ENCODE measurements at places on chromosomes 1 and 21.
A peak's percentile ranks its signal among the peaks of the same experiment; 100 is the strongest.

GRCh38 chr1:156664046-156664766 is 13.0 kb downstream of the NES start:
- peak; percentile 51 for DNase-seq

- no peak for DNase-seq
Measured at GRCh38 chr1:235930543-235930942, 63.8 kb upstream of the LYST start.

DNA sequence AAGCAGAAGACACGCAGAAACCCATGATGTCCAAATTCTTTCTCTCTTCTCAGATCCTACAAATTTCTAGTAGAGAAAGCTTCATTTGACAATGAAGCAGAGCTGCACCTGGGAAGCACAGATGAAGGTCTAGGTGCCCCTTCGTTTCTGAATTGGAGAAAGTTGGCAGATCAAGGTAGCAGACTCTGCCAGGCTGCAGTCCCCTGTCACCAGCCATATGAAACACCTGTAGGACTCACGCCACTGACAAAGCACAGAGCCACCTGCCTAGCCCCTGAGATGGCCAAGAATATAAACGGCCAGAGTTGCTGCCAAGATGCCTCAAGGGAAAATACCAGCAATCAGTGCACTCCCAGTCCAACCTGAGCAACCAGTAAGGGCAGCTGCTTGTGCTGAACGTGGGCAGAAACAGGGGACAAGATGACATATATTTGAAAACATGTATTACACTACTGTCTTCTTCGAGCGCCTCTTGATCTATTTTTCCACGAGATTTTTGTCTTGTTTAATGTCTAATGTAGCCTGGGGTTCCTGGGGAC is 20.6 kb upstream of the PLEKHA6 start:
- no peak for DNase-seq

DNA sequence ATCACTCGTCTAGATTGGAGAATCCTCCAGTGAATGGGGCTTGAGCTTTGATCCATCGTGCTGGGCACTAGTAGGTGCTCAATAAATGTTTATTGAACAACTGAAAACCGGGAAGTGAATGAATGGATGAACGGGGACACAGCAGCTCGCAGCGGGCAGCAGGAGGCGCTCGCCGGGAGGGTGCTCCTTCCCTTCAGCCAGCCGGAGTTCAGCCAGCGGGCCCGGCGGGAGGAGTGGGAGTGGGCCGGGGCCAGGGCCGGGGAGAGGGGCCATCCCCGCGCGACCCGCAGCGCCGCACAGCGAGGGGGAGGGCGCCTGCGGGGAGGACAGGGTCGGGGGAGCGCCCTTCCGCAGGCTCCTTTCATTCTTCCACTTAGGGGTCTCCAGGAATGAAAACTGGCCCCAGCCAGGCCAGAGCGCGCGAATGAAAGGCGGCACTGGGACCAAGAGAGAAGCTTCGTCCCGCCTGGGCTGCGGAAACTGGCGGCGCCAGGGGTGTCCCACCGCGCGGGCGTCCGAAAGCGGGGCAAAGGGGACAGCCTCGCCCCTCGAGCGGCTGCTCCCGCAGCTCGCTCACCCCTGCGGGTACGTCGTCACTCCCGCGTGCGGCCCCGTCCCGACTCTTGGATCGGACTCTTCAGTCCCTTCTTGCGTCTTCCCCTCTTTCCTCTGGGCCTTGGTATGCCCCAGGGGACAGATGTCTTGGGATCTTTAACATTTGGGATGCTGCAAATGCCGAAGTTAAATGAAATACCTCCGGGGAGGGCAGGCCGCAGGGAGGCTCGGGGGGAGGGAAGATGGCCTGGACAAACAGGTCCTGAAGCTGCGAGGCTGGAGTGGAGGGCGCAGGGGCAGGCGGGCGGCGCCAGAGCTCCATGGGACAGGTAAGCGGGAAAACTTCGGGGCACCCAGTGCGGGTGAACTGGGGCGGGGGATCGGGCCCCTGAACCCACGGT is 3.6 kb upstream of the INAVA start:
- DNase-seq = peak; percentile 64

DNA sequence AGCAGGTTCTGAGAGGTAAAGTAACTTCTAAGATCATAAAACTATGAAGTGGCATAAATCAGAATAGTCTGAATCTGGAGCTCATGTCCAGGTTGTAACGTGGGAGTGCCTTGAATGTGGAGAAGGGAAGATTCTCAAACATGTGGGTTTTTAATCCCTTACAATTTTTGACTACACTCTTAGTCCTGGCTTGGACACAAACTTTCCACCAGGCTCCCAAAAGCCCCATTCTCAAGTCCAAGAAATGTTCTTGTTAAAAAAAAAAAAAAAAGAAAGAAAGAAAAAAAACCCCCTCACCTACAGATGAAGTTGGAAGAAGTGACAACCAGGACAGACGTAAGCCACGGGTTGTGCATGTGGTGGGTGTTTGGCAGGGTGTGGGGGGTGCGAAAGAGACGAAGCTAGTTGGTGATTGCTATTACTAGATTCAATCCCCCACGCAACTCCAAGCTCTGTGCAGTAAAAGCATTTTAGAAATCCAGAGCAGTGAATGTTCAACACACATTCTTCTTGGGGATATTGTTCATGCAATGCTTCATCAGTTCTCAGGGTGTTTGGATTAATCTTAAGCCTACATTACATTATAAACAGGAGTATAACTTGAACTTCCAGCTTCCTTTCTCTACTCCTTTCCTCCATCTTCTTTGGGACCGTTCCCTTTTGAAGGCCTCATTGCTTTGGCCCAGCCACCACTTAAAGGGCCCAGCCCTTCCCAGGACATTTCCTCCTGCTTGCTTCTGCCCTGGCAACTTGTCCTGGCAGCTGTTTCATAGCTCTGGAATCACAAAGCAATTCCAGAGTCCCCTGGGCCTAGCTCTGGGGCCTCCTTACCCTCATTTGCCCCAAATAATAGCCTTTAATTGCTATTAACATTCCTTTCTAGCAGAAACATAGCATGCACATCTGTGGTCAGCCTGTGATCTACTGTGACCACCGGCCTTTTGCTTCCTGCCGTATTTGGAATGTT is 41.8 kb downstream of the PHC2 start:
- DNase-seq = peak; percentile 78

DNA sequence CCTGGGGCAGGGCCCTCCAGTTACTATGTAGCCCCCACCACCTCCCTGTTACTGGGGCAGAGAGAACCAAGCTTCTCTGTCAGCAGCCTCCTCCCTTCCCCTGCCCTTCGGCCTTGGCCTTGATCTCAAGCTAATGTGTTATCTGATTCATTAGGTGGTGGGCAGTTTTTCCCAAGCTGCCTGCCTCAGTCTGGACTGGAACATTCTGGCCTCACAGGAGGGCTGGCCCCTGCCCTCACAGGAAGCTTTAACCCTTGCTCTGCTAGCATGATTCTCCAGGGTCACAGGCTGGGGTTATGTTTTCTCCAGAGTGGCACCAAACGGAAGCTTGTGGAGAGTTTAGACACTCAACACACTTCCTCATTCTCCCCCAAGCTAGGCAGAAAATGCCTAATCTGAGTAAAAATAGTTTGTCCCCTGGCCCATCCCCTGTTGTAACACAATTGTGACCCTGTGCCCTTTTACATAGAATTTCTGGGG is 37.2 kb upstream of the SLC6A9 start:
- no peak for DNase-seq

- DNase-seq = no peak
Measured at GRCh38 chr1:210483821-210484220, 155.1 kb downstream of the HHAT start.

- DNase-seq = no peak
Measured at GRCh38 chr1:8152731-8153702, 126.9 kb upstream of the ERRFI1 start.

- no peak for DNase-seq
Measured at GRCh38 chr1:227603327-227603726, 40.0 kb downstream of the ZNF678 start.

- peak; percentile 78 for DNase-seq
Measured at GRCh38 chr1:24149866-24150233, 6.9 kb upstream of the IL22RA1 start.

DNA sequence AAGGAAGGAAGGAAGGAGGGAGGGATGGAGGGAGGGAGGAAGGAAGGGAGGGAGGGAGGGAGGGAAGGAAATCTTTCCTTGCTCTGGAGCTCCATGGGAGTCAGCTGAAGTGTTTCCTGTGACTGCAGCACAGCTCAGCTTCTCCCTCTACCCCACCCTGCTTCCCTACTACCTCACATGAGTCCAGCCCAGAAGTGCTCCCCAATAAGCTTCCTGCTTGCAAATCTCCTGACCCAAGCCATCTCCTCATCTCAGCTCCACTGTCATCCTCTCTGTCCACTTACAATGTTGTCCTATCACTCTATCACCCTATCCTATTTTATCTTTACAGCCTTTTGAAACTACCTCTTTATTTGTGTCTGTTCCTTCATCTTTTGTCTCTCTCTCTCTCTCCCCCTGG is 52.9 kb upstream of the SSBP3 start:
- DNase-seq = no peak

DNA sequence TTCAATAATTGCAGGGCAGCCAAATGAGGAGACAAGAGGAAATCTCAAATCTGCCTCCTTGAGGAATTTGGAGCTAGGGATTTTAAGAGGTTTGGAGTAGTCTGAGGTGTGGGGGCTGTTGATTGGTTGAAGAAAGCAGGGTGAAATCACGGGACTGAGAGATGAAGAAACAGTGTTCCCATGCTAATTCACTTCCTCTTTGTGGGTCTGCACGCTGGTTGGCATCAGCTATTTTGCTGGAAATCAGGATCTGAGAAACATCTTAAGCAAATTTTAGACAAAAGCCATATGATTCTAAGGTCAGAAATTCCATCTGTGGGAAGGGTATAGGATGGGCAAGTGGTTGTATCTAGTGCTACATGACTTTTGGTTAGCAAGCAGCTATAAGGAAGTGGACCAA is 107.1 kb upstream of the PAXBP1 start:
- DNase-seq = no peak

DNA sequence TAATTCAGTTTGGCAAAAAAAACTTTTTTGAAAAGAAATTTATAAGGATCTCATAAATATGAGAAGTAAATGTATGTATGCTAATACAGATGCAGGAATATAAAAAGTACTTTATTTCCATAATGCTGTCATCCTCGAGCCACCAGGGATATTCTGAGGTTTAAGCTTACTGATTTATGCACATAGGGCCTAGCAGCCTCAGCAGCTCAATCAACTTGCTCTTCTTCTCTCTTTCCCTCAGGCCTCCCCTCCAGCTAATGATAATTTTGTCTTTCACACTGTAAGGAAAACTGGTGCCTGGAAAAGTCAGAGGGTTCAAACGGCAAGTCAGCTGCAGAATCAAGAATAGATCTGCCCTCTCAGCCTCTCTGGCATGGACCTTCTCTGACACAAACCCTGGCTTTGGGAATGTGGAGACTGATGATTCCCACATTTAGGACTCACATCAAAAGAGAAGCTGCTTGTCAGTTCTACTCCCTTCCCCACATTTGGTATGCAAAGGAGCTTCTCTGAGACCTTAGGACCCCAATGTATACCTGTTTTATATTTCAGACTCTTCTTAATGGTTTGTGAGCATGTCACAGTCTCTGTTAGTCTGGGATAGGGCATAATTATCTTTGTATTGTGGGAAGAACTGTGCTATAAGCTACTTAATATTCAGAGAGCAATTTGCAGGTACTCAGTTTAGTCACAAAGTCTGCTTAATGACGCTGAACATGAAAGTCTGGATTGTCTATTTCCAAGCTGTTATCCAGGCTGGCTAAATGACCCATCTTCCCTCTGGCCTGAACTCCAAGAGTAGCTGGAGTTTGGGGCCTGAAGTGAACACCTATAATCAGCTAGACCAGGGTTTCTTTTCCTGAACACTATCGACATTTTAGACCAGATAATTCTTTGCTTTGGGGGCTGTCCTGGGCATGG is 52.1 kb upstream of the DIPK1A start:
- DNase-seq = no peak

DNA sequence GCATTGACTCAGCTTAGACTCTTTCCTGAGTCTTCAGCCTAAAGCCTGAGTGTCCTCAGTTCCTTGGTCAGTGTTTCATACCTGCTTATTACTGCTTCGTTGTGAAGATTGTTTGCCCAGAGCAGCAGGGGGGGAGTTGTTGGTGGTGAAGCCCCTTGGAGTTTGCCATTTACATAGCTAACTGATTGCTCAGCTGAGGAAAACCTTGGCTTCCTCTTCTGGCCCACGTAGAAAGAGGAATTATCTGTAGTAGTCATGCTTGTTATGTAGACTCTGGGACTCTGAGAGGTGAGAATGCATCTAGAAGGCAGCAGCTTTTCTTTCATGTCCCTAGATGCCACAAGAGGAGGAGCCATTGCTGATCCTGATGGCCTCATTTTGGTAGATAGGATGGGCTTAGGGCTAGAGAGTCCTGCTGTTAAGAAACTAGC is 125.9 kb downstream of the MAST2 start:
- peak; percentile 83 for DNase-seq

- no peak for DNase-seq
Measured at GRCh38 chr1:18927082-18927653, 24.8 kb upstream of the ALDH4A1 start.

DNA sequence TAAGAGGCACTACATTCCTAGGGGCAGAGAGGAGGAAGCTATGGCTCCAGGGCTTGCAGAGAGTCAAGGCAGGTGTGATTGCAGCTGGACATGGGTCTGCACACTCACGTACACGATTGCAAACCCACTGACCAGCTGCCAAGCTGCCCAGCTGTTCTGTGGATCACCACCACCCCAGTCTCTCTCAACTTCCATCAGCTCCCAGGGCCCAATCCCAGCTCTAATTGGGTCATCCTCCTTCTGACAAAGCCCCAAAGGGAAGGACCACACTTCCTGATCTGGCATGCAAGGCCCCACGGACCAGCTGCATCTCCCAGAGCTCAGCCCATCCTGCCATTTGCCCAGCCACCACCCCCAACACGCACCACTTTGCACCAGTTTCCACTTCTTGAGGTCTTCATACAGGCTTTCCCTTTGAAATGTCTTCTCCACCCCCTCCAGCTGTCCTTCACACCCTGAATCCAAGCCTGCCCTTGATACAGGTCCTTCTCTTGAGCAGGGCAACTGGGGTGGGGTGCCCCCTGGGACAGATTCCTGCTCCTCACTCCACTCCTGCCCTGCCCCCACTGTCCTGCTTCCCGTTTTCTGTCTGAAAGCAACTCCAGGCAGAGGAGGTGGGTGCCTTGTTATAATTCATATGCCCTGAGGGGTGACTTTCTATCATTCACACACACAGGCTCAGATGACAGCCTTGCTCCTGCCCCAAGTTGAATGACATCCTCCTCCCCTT is 179.4 kb upstream of the EDN2 start:
- DNase-seq = no peak

- DNase-seq = no peak
Measured at GRCh38 chr1:177754603-177755002, 215.3 kb downstream of the SEC16B start.

GRCh38 chr1:181149326-181150125 is 61.0 kb downstream of the IER5 start:
- DNase-seq = no peak

Measured in fibroblast of skin of right biceps (primary cell).